ENCODE measurements at places on chromosomes 12 and 14.
A peak's percentile ranks its signal among the peaks of the same experiment; 100 is the strongest.

GRCh38 chr12:22624548-22624869 is 462 bp upstream of the ETNK1 start:
- peaks cover 12% of the 10 kb centered on the region for H3K27me3 ChIP-seq
- H3K27ac ChIP-seq = peak overlapping the region; percentile 92
- no peak for DNase-seq

- H3K36me3 ChIP-seq = no peaks in the 10 kb centered on the region
- no peak overlapping the region for H3K27ac ChIP-seq
- no peak overlapping the region for H3K4me3 ChIP-seq
- H3K4me1 ChIP-seq = no peaks in the 10 kb centered on the region
- no peaks in the 10 kb centered on the region for H3K27me3 ChIP-seq
- no peak for DNase-seq
Observed at GRCh38 chr12:126481688-126482087, 1416.5 kb downstream of the AACS start.

GRCh38 chr14:99509871-99510555 is 28.8 kb downstream of the CCNK start:
- no peaks in the 10 kb centered on the region for H3K4me1 ChIP-seq
- H3K27ac ChIP-seq = no peak overlapping the region
- DNase-seq = no peak
- no peaks in the 10 kb centered on the region for H3K27me3 ChIP-seq
- peaks cover 27% of the 10 kb centered on the region for H3K36me3 ChIP-seq
- H3K4me3 ChIP-seq = no peak overlapping the region

DNA sequence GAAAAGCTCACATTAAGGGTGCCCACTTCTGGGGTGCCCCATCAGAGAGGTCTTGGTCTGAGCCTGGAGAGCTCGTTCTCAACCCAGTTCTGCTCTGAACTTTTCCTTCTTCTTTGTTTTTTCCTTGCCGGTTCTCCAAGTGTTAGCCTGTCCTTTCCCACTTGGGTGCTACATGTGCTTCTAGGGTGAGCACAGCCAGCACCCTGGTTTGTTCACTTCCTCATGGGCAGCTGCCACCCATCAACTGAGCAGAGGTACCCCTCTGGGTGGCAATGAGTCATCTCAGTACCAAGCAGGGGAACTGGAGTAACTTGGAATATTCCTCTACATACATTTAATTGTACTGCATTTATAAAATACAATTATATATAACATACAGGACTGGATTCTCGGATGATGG is 3.9 kb upstream of the SYNE3 start:
- H3K4me1 ChIP-seq = peaks cover 86% of the 10 kb centered on the region
- H3K27me3 ChIP-seq = no peaks in the 10 kb centered on the region
- peak overlapping the region; percentile 73 for H3K4me3 ChIP-seq
- DNase-seq = no peak
- H3K36me3 ChIP-seq = no peaks in the 10 kb centered on the region

DNA sequence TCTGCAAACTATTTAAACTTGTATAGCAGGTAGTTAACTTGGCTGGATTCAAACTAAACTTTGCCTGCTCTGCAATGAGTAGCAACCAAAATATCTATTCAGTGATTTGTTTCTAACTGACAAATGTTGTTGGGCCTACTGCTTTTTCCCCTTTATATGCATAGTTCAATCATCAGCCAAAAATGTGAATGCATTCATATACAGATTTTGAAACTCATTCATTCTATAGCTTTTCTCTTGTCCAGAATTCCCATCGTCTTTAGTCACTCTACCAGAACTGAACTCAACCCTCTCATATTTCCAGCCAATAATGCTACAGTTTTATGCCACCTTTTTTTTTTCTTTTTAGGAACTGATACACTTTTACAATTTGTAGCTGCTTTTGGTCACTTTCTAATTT is 599.8 kb downstream of the RPL10L start:
- no peaks in the 10 kb centered on the region for H3K4me1 ChIP-seq
- H3K4me3 ChIP-seq = no peak overlapping the region
- no peak for DNase-seq
- H3K36me3 ChIP-seq = no peaks in the 10 kb centered on the region

GRCh38 chr12:110042264-110042663 is 6.1 kb downstream of the C12orf76 start:
- no peak for DNase-seq
- no peak overlapping the region for H3K4me3 ChIP-seq
- peaks cover 50% of the 10 kb centered on the region for H3K4me1 ChIP-seq
- no peaks in the 10 kb centered on the region for H3K27me3 ChIP-seq

GRCh38 chr12:50313256-50313931 is 30.1 kb upstream of the LIMA1 start:
- no peak overlapping the region for H3K4me3 ChIP-seq
- no peak overlapping the region for H3K27ac ChIP-seq
- H3K36me3 ChIP-seq = no peaks in the 10 kb centered on the region
- no peaks in the 10 kb centered on the region for H3K4me1 ChIP-seq

GRCh38 chr14:39939023-39939422 is 506.8 kb upstream of the FBXO33 start:
- no peaks in the 10 kb centered on the region for H3K36me3 ChIP-seq
- H3K4me3 ChIP-seq = no peak overlapping the region

Data from activated naive CD8-positive, alpha-beta T cell treated with anti-CD3 and anti-CD28 coated beads, Interleukin-2, amount 50 U/mL, for 24 hours (primary cell).